Brain (organoid and tissue), 16 donors: ENCODE measurements at places on chromosomes 12 and 14.
A peak's percentile ranks its signal among the peaks of the same experiment; 100 is the strongest.

DNA sequence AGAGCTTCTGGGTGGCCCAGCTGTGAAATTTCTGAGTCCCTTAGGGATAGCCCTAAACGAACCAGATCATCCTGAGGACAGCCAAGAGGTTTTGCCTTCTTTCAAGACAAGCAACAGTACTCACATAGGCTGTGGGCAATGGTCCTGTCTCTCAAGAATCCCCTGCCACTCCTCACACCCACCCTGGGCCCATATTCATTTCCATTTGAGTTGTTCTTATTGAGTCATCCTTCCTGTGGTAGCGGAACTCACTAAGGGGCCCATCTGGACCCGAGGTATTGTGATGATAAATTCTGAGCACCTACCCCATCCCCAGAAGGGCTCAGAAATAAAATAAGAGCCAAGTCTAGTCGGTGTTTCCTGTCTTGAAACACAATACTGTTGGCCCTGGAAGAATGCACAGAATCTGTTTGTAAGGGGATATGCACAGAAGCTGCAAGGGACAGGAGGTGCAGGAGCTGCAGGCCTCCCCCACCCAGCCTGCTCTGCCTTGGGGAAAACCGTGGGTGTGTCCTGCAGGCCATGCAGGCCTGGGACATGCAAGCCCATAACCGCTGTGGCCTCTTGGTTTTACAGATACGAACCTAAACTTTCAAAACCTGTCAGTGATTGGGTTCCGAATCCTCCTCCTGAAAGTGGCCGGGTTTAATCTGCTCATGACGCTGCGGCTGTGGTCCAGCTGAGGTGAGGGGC lies 38.9 kb downstream of the DAD1 start:
- DNase-seq = no peak

GRCh38 chr12:46124132-46124847 lies 133.9 kb upstream of the SCAF11 start:
- DNase-seq = no peak

GRCh38 chr12:85633491-85633890 lies 202.7 kb downstream of the RASSF9 start:
- DNase-seq = no peak

DNA sequence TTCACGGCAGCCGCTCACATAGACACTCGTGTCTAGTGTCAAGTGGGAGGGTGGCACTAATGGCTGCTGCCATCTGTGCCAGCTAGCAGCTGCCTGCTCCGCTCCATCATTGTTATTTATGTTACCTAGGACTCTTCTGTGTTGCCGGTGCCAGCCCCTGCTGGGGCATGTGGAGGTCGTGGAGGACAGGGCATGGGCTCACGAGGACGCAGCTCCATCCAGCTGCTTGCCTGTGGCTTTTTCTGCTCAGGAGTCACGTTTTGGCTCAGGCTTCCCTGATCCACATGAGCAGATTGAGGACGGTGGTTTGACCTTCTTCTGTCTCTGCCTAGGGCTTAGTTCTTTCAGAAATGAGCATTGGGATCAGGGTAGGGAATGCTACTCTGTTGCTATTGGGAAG lies 31.2 kb downstream of the TPCN1 start:
- no peak for DNase-seq

- no peak for DNase-seq
These were observed 100.5 kb downstream of the ZNF664 start for GRCh38 chr12:124073356-124074035.

- no peak for DNase-seq
These were observed 483.6 kb upstream of the RGS6 start for GRCh38 chr14:71448431-71449315.

- no peak for DNase-seq
These were observed 693.9 kb downstream of the MED13L start for GRCh38 chr12:115583591-115583990.

DNA sequence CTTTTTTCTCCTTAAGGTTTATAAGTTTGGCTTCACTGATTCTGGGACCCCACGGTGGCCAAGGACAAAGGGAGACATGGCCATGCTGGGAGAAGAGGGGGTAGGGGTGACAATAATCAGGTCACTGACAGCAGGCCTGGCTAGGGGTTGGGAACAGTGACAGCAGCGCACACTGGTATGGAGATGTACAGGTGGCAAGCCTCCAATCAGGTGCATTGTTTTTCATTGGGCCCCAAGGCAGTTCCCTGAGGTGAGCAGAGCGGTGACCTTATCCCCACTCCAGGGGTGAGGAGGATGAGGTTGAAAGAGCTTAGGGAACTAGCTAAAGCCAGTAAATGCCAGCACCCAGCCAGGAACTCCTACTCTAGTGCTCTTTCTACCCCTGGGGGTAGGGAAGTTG lies 1.4 kb downstream of the SYNDIG1L start:
- DNase-seq = no peak

DNA sequence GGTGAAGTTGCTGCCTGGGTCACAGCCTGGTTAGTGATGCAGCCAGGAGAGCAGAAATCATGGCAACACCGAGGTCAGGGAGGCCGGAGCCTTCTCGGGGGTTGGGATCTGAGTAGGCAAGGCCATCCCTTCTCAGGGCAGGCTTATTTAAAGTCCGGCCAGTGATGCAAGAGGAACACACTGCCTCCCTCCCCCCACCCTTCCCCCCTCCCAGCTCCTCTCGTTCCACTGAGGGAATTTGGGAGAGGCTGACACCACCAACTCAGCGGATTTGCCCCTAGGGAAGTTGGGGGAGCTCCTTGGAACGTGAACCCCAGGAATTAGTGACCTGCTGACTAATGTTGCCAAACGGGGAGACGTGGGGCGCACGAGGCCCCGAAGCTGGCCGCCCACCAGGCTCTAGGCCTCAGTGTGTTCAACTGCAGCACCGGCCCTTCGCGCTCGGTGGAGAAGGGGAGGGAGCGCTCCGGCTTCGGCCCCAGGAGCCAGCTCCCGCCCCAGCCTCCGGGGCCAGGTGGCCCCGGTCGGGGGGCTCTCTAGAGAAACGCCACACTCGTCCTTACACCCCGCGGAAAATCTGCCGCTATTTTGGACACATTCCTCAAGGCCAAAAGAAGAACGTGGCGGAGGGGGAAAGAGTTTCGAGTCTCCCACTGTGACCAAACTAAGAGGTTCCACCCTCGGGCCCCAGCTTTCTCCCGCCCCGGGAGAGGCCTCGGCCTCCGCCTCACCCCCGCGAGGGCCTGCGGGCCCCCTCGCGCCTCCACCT lies 1.6 kb downstream of the CTDSP2 start:
- DNase-seq = no peak

- DNase-seq = no peak
These were observed 113.9 kb downstream of the KTN1 start for GRCh38 chr14:55693904-55694303.

GRCh38 chr12:103546959-103547358 lies 40.1 kb upstream of the STAB2 start:
- DNase-seq = no peak

DNA sequence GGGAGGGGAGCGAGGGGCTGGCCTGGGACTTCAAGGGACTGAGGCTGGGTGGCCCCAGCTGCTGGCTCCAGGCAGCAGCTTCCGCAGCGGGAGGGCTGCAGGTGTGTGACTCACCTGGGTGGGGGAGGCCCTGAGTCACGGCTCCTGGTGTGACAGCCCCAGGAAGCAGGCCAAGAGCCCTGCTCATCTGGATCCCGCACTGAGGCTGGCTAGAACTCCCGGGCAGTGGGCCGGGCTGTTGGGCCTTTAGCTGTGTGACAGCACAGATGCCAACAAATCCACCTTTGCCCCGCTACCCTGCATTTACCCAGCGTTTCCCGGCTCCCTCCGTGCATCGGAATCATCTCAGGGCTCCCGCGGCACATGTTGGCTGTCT lies 180.0 kb upstream of the PRMT8 start:
- DNase-seq = no peak

DNA sequence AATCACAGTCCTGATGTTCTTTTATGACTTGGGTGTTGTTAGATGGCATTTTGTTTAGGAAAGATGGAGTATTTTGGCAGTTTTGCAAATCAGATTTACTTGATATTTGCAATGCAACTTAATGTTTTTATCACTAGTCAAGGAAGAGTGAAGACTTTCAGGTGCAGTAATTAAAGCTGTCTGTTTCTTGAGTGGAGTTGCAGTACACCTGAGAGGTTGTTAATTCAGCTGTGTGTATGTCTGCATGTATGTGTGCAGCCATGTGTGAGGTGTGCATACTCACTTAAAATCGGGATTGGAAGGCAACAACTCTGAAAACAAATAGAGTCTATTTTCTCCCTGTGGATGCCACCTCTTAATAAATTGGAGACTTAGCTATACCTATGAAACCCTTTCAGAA lies 94.5 kb downstream of the RMST start:
- no peak for DNase-seq

GRCh38 chr14:67524634-67524963 lies 8.5 kb upstream of the PLEKHH1 start:
- DNase-seq = no peak

DNA sequence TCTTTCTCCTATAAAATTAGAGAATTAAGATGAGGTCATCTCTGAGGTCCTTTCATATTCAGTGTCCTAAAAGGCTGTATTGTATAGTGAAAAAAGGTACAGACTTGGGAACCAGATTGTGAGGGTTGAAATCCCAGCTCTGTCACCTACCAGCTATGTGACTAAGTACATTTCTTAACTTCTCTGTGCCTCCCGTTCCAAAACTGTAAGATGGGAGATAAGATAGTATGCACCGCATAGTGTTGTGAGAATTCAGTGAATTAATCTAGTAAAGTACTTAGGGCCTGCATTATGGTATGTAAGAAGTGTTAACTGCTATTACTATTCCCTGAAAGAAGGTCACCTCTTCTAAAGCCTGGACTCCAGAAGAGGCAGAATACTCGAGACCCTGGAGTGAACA lies 60.6 kb downstream of the GNG2 start:
- no peak for DNase-seq

- DNase-seq = no peak
These were observed 63.7 kb downstream of the DNAI7 start for GRCh38 chr12:25131270-25131669.

GRCh38 chr14:36167431-36167830 lies 9.1 kb downstream of the PTCSC3 start:
- peak; percentile 33 for DNase-seq

DNA sequence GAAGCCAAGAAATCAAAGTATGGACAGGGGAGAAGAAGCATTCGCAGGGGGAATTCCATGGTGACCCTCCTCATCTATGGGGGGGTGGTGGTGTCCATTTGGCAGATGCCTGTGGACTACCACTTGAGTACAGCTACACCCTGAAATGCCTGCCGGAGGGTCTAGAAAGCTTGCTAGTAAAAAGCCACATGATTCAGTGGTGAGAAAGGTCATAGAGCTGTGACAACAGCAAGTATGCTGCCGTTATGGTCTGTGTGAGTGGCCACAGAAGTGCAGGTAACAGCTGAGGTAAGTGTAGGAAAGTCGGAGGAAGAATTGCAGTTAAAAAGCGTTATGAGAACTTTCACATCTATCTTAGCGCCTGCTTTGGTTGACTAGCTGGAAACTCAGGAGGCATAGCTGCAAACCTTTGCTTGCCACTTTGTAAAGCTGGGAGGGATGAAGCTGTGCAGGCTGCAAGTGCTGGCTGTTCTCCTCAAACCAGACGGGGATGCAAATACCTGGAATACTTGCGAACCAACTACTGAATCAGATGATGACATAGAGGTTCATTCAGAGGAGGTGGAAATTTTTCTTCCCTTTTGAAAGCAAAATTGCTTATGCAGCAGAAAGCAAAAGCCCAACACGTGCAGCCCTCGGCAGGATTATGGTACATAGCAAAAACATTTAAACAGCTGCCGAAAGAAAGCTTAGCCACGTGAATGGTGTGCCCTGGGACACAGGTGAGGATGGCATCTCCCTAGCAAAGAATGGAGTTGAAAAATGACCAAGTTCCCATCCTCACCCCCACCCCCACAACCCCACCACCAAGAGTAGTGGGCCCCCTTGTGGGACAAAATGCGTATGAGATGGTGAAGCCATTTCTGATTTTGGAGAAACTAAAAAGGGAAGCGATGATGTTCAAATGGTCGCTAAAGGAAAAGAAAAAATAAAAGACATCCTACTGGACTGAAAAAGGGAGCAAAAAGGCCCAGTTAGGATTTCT lies 287.0 kb downstream of the RERGL start:
- DNase-seq = no peak

DNA sequence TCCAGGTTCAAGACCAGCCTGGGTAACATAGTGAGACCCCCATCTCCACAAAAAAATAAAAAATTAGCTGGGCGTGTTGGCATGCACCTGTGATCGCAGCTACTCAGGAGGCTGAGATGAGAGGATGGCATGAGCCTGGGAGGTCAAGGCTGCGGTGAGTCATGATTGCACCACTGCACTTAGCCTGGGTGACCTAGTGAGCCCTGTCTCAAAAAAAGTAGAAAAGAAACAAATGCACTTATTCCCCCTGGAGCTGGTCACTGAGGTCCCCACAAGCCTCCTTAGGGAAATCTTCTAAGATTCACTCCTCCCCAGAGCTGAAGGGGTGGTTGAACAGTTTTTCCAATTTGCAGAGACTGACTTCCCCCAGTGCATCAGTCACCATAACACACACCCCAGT lies 1.6 kb downstream of the CD9 start:
- DNase-seq = no peak

- no peak for DNase-seq
These were observed 235.7 kb downstream of the TTC8 start for GRCh38 chr14:89060191-89060590.

GRCh38 chr14:51182131-51182565 lies 57.9 kb upstream of the TMX1 start:
- peak; percentile 81 for DNase-seq

DNA sequence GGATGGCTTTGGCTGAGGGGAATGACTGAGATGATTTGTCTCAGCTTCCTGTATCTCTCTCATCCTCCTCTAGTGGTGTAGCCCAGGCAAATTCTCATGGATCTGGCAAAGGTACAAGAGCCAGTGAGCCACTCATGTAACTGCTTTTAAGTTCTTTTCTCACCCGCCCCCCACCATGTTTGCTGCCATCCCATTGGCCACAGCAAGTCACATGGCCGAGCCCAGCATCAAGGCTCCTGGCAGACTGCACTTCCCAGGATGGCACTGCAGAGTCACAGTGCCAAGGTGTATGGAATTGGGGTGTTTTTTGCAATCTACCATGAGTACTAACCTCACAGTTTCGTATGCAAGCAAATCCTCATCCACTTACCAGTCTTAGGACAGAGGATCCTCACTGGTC lies 50.9 kb downstream of the CHST11 start:
- DNase-seq = peak; percentile 49

GRCh38 chr14:54486685-54487084 lies 2.1 kb downstream of the GMFB start:
- no peak for DNase-seq

GRCh38 chr14:20143911-20144310 lies 5.3 kb downstream of the OR4N5 start:
- DNase-seq = no peak
